ENCODE measurements at places on chromosomes 5 and 9. TPM values are rescaled to one million over a fixed set of nuclear protein-coding genes. Genes with fewer than 3 reads are reported as not detected.
A peak's percentile ranks its signal among the peaks of the same experiment; 100 is the strongest.

Gene MGAT4B
- 102 TPM for total RNA-seq

Gene NR4A3
- under 0.01 TPM for total RNA-seq

Gene PBX3
- total RNA-seq = 23.8 TPM

Gene PCDHGA6
- total RNA-seq = 4.7 TPM

Gene TBC1D9B
- total RNA-seq = 70.0 TPM

Gene SLC35A4
- total RNA-seq = 13.8 TPM

GRCh38 chr5:94992325-94992724 lies 292.6 kb downstream of the MCTP1 start:
- DNase-seq = no peak

DNA sequence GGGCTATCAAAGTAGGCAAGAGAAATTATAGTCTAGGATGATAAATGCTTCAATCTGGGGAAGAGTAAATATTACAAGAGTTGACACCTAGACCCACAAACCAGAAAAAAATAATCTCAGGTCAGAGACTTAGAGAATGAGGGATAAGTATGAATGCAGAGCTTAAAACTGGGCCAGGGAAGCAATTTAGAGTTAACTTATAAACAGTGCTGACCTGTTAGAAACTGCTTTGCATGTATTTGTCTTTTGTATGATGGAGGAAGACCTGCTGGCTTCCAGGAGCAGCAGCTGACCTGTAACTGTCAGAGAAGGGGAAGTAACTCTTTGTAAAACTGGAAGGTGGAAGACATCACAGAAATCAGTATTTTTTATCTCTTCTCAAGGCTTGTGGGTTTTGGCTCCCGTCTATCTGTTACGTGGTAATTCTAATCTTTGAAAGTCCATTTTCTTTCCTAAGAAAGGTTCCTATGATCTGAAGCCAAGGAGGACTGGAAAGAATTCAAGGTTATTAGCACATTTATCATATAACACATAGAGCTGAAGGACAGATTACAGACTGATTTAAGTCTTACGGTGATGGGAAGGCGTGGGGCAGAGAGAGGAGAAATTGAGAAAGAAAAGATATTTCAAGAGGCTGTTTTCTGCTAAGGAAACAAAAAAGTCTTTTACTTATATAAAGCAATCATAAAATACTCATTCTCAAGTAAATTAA lies 114.7 kb upstream of the ADAMTS19 start:
- no peak for DNase-seq

DNA sequence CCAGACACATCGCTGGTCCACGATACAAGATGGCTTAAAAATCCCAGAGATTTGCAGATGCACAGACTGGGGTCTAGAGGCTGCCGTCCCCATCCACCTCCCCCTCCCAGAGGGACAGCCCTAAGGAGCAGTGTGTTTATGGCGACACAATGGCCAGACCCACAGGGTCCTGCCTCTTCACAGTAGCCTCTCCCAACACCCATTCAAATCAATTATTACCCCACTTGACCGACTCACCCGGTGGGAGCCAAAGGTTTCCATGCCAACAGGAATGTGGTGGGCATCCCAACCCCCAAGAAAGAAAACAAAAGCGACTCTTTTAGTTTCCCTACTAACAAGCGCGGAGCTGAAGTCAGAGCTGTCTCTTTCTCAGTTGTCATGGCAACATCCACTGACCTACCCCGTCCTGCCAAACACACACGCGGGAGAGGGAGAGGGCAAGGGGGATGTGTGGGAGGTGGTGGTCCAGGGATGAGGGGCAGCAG lies 209.0 kb downstream of the TTLL11 start:
- DNase-seq = no peak

DNA sequence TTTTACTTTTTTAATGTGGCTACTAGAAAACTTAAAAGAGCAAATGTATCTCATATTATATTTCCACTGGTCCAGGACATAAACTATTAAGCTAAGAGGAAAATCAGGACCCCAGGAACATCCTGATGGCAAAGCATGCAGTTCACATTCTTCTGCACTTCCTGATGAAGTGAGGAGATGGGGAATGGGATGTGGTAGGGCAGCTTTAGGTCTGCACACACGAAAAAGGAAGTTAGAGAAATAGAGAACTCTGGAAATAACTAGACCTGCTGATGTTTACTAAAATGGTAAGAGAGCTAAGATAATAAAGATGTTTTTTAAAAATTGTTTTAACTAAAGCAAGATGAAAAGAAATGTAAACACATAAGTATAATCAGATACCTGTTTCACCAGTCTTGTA lies 39.7 kb upstream of the NIPBL start:
- DNase-seq = no peak

DNA sequence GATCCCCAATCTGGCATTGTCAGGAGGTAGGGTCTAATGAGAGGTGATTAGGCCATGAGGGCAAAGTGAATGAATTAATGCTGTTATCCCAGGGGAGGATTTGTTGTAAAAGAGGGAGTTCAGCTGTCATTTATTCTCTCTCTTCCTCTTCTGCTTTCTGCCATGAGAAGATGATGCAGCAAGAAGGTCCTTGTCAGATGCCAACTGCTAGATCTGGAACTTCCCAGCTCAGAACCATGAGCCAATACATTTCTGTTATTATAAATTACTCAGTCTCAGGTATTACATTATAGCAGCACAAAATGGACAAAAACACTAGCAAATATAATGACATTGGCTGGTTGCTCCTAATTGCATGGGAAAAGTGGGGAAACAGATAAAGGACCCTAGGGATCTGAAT lies 15.6 kb upstream of the BICD2 start:
- no peak for DNase-seq

DNA sequence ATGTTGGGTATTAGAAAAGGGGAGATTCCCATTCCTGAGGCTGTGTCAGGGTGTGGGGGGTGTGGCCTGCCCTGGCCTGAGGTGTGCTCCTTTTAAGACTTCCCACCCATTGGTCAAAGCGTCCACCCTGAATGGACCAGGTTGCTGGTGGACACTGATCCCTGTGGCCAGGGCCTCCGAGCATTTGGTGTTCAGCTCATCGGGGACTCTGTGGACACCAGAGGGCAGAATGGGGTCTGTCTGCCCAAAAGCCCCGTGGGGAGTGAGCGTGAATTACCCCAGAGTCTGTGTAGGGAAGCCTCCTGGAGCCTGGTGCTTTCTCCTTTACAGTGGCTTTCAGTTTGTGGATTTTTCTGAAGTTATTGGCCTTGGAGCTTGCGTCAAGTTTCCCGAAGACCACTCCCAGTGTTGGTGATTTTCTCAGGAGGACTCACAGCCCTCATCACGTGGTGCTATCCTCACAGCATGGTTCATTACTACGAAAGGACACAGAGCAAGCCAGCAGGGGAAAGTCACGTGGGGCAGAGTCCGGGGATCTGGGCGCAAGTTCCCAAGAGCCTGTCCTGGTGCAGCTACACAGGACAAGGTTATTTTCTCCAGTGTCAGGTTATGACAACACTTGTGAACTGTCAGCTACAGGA lies 55.5 kb downstream of the TENT4A start:
- no peak for DNase-seq

- no peak for DNase-seq
These were observed 171.9 kb downstream of the ENTREP1 start for GRCh38 chr9:69496846-69497450.

GRCh38 chr5:67182301-67182790 lies 14.3 kb downstream of the CD180 start:
- peak; percentile 77 for DNase-seq

DNA sequence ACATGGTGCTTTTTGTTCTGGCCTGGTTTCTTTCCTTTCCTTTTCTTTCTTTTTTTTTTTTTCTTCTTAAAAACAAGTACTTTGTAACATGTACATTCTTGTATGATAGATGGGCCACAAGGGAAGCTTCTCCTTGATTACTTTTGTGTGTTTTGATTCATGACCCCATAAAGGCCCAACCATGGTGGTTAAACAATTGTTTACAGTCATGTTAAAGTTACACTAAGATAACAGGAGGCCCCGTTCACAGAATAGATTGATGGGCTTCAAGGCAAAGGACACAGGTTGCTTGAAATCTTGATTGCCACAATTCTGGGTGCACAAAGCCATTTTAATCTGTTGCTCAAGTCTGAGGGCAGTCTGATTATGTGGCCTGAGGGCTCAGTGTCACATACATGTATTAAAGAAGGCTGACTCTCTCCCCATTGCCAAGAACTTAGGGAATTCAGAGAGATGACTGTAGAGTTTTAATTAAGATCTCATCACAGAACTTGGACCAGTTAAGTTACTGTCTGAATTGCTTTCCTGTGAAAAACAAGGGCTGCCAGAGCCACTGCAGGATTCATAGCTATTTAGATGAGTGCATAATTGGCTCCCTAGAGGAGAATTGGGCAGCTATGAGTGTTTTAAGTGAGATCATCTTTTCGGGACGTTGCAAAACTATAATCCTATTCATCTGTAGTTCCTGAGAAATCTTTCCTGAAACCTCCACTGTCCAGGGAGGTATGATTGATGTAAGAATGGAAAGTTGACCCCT lies 163.4 kb downstream of the TLE4 start:
- peak; percentile 17 for DNase-seq

DNA sequence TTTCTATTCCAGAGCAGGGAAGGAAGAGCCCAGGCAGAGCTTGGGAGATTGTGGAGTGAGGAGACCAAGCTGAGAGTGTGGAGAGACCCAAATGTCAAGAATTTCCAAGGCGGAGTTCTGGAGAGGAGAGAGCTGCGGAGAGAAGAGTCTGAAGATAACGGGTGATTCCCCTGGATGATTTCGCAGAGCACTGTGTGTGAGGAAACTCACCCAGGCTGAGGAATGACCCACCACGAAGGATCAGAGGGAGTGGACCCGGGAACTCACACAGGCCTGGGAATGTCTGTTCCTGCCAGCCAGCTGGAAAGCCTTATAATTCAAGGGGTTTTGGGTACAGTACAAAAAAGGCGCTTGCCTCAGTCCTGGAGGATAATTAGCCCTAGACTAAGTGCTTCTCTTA lies 94.2 kb downstream of the WNK2 start:
- DNase-seq = no peak

- peak; percentile 54 for DNase-seq
These were observed 277.6 kb upstream of the ADAMTS16 start for GRCh38 chr5:4862500-4862899.

DNA sequence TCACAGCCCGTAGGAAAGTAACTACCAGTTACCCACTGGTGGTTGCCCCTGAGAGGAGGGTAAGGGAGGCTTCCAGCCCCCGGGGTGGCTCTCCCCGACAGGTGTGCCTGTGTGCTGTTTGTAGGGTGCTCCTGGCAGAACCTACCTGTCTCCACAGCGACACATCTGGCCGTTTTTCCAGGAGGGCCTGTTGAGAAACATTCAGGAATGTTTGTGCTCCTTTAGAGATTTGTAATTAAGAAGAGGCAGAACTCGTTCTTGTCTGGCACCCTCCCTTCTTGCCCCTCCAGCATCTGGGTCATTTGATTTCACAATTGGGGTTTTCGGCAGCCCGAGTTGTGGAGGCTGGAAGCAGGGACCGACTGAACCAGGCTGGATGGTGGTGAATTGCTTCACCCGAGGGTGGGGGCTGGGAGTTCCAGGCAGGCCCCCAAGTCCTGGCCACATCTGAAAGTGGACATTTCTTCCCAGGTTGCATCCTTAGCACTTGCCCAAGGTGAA lies 74.2 kb downstream of the WWC1 start:
- peak; percentile 13 for DNase-seq

Data from fibroblast of villous mesenchyme (primary cell).